ENCODE measurements at places on chromosomes 12 and 14.

DNA sequence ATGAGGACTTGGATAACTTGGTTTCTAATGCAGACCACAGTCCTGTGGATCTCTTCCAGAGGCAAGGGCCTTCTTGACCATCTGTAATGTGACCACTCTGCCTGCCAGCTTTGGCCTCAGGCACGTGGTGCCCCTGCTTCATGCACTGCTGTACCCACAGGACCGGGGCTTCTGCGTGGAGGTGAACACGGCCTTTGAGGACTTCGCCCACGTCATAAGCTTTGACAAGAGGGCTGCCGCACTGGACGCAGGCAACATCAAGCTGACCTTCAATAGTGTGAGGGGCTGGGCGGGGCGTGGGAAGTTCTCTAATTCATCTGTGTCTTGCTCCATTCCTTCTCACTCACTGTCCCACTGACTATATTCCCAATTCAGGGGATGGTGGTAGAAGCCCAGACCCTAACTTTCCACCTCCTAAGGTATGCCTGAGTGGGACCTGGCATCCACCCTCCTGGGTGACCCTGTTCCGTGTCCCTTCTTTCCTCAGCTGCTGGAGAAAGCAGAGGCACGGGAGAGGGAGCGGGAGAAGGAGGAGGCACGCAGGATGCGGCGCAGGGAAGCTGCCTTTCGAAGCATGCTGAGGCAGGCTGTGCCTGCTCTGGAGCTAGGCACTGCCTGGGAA is 18.5 kb downstream of the PRPF40B start:
- peak; percentile 50 for DNase-seq

DNA sequence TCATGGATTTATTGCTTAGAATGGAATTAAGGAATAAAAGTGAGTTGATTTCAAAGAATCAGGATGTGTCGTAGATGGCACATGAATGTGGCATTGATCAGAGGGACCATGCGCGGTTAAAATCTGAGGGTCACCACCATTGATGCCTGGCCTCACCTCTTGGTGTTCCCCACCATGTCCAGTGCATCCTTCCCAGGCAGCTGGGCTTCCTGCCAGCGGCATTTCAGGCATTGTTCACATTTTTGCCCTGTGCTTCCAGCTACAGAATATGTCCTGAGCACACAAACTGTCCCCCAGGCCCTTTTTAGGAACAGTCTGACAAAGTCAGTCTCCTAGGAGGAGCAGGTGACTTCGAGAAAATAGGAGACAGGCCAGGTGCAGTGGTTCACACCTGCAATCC is 42.0 kb upstream of the TSPAN9 start:
- peak; percentile 60 for DNase-seq

- no peak for DNase-seq
These were observed 64.2 kb downstream of the ELK3 start for GRCh38 chr12:96258104-96258961.

DNA sequence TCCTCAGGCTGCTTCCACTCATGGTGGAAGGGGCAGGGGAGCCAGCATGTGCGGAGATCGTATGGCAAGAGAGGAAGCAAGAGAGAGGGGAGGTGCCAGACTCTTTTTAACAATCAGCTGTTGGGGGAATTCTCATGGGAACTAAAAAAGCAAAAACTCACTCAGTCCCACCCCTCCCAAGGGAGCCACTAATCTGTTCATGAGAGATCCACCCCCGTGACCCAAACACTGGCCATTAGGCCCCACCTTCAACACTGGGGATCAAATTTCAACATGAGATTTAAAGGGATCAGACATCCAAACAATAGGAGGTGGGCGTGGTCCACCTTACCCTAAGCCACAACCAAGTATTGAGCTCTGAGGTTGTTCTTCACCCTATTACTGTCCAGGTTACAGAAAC is 375.1 kb downstream of the GRIN2B start:
- no peak for DNase-seq

- peak; percentile 93 for DNase-seq
These were observed 5.7 kb downstream of the WNT5B start for GRCh38 chr12:1634590-1635191.

- no peak for DNase-seq
These were observed 23.7 kb upstream of the NXPH4 start for GRCh38 chr12:57192920-57193319.

DNA sequence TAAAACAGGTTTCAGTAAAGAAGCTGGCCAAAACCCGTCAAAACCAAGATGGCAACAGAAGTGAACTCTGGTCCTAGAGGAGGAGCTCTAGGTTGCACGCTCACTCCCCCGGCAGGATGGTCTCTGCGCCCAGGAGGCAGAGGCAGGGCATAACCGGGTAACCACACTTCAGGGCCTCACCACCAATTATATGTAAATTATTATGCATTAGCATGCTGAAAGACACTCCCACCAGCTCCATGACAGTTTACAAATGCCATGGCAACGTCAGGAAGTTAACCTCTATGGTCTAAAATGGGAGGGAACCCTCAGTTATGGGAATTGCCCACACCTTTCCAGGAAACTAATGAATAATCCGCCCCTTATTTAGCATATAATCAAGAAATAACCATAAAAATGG is 20.1 kb upstream of the SLC6A12 start:
- no peak for DNase-seq

DNA sequence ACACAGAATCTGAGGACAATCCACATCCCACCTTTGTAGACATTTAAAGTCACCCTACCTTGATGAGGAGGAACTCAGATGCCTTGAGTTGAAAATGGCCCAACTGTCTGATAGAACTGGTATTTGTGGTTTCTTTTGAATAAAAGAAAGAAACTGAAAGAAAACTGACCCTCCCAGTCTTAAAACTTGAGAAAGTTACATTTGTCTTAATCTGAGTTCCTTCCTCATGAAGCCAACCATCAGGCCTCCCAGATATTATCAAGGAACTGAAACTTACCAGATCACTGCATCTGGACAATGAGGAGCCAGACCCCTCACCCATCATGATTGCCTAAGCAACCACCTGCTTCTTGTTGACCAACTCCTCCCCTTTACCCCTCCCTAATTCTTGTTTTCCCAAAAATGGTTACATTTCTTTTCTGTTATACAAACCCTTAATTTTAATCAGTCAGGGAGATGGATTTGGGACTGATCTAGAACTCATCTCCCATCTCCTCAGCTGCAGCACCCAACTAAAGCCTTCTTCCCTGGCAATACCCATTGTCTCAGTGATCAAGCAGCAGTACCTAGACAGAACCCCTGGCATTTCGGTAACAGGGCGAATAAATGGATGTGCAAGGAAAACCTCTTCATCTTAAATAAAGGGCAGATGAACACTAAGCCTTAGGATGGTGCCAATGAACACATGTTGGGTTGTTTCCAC is 72.0 kb upstream of the RESF1 start:
- DNase-seq, result no peak

DNA sequence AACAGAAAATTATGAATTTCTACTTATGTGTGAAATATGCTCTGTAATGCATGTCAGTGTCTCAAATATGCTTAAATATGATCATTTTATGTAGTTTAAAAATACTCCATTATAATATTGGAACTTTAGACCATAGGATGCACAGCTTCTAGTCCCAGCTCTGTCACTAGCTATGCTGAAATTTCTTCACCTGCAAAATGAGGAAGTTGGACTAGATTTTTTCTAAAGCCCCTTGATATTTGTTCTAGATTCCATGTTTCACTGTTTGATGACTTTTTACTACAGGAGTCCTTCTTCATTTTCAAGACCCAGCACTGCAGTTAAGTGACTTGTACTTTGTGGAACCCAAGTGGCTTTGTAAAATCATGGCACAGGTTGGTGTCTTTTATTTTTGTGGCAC is 90.1 kb downstream of the LRRK2 start:
- DNase-seq, result no peak

GRCh38 chr14:23926543-23926942 is 27.0 kb upstream of the DHRS4 start:
- DNase-seq, result no peak

DNA sequence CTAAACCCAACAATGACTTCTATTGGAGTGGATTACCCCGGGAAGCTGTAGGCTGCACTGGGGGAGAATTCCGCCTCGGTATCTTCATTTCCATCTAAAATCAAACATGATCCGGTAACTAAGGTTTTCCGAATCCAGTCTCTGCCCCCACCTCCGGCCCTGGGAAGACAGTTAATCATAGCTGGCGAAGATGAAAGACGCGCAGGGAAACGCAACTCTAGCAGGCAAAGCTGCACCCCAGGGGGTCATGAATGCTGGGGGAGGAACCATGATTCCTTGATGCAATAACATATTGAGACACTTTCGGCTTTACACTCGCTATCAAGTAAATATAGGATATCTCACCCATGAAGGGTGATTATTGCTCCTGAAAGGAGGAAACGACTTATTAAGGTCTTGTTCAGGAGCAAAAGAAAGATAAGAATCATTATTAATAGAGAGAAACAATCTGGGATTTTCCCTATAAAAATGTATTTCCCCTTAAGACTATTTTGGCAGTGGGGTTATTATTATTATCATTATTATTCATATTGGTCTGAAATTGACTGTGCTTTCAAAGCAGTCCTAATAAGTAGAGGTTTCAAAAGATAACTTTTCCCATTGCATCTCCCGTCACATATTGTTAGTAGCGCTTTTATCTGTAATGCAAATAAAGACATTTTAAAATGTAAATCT is 614.9 kb downstream of the VRK1 start:
- no peak for DNase-seq

DNA sequence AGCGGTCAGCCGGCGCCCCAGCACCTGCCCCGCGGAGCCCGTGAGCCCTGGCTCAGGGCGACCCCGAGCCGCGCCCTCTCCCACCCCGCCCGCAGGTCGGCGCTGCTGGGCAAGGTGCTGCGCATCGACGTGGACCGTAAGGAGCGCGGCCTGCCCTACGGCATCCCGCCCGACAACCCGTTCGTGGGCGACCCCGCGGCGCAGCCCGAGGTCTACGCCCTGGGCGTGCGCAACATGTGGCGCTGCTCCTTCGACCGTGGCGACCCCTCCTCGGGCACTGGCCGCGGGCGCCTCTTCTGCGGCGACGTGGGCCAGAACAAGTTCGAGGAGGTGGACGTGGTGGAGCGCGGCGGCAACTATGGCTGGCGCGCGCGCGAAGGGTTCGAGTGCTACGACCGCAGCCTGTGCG is 14.4 kb downstream of the HHIPL1 start:
- DNase-seq, result no peak

GRCh38 chr14:99632410-99633035 is 12.4 kb upstream of the HHIPL1 start:
- peak; percentile 38 for DNase-seq

GRCh38 chr12:3170423-3171194 is 93.4 kb downstream of the TSPAN9 start:
- peak; percentile 91 for DNase-seq

- peak; percentile 58 for DNase-seq
These were observed 248.2 kb downstream of the DPF3 start for GRCh38 chr14:72645706-72646105.

DNA sequence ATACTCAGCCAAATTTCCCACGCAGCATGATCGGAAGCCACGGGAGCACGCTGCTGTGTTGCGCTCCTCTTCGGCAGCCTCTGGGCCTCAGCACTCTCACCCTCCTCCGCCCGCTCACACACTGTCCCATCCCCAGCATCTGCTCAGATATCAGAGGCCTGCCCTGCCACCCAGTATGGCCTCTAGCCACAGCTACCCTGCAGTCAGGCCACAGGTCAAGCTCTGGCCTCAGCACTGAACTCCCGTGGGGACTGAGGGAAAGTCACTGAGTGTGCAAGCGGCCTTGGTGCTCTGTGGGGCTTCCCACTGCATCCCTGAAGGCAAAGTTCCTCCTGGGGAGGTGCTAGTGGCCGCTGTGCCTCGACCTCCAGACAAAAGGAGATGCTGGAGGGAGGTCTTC is 2.0 kb downstream of the KRT77 start:
- no peak for DNase-seq

GRCh38 chr14:76098916-76099675 is 52.6 kb upstream of the GPATCH2L start:
- DNase-seq, result no peak

DNA sequence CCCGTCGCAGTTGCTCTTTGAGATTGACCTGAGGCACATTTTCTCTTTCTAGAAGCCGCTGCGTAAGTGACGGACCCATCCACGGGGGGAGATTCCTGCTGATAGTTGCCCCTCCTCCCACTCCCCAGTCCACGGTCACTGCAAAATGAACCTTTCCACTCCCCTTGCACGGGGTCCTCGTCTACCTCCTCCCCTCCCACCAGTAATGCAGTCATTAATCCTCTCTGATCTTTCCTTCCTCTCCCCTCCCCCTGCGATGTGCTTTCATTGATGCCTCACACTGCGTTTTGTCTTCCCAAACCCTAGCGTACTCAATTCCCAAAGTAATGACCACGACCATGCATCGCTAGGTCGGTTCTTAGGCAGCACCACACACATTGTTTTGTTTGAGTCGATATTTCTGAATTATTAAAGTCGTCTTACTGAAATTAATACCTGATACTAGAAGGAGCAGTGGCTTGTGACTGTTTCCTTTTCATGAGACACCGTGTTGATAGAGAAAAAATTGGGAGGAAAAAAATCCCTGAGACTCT is 857 bp downstream of the ETNK1 start:
- DNase-seq, result peak; percentile 82

DNA sequence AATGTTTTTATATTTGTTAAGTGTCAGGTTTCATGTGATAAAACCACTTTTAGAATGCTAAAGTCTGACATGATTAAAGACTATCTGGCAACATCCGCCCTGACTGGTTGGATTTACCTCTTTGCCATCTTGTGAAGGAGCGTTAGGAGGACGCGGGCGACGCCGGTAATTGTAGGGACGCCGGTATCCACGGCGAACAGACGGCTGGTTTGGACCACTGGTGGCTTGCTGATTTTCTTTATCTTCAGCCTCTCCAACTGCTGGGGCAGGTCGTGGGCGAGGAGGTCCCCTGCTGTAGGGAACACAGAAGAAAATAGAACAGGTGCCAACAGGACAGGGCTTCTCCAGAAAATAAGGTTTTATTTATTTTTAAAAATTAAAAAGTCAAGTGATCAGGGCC is 21.3 kb downstream of the YBX3 start:
- DNase-seq, result no peak

DNA sequence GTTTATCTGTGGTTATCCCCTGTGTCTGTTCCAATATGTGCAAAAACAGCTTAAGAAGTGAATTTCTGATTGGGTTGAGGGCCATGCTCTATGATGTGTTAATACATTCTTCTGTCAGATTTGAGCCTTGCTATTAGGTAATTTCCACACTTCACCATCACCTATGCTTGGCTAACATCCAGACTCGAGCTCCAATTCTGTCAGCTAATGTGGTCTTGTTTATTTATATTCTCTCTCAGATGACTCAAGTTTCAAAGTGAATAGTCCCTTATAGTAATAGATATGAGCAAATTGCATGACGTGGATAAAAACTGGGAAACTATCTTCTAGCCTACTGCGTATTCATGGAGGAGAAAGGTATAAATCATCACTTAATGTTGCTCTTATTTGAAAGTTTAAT is 451.3 kb downstream of the SNAPC1 start:
- no peak for DNase-seq

- no peak for DNase-seq
These were observed 759.8 kb upstream of the MDGA2 start for GRCh38 chr14:48435221-48435620.

- no peak for DNase-seq
These were observed 7.4 kb downstream of the SMOC1 start for GRCh38 chr14:69886453-69887242.

- no peak for DNase-seq
These were observed 284.2 kb downstream of the ADAMTS20 start for GRCh38 chr12:43267818-43268217.

- no peak for DNase-seq
These were observed 62.1 kb upstream of the TRIM9 start for GRCh38 chr14:51157012-51157411.

Data from islet precursor cell (in vitro differentiated cells).